ENCODE measurements at places on chromosomes 4 and X.

GRCh38 chrX:31423609-31424189, 351.9 kb upstream of the FTHL17 start:
- no peak for DNase-seq

DNA sequence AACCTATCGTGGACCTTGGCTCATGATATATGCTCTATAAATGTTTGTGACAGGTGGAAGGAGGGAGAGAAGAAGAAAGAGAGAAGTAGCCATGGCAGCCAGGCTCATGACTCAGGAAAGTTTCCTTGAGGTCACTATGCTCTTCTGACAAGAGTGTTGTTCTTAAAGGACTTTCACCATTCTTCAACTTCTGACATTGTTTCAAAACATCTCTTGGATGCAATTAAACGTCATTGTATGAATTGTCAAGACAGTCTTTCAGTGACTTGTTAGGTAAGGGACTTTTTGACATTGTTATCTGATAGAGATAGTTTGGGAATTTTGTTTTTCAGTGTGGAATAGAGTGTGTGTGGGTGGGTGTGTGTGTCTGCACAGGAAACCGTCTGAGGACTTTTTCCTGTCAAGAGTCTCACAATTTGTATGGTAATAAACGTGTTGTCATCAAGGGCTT, 617.0 kb downstream of the MID1IP1 start:
- DNase-seq: no peak

DNA sequence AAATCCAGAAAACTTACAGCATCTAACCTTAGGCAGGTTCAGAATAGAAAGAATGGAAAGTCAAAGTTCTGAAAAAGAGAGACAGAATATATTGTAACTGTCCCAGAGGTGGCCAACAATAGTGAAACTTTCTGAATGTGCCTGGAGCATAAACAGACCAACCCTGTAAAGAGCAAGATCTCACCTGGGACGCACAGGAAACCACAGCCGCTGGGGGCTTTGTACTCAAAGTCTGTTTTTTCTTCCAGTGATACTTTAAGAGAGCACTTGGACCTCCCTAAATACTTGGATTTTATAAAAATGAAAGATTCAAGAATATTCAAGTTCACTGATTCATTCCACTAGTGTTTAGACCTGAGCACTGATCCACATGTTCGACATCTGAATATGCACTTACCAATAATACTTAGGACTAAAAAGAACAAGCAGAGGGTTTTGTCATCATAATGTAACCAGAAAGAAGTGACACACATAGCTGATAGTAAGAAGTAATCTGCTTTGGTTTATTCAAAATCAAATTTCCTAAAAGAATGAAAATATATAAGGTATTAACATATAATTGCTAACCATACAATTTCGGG, 35.3 kb downstream of the ARAP2 start:
- DNase-seq: peak; percentile 33

GRCh38 chr4:65437102-65437501, 233.2 kb downstream of the EPHA5 start:
- DNase-seq: no peak

DNA sequence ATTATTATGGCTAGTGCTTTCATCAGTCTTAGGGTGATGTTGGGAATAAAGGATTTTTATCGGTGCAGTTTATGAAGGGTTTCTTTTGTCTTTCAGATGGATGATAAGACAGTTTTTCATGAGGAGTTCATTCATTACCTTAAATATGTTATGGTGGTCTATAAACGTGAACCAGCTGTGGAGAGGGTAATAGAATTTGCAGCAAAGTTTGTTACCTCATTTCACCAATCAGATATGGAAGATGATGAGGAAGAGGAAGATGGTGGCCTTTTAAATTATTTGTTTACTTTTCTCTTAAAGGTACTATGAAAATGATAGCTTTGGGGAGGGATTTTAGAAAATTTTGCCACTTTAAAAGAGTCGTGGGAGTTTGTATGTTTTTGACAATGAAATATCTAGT, 1.3 kb downstream of the NCAPG start:
- DNase-seq: no peak

- DNase-seq: peak; percentile 47
These were observed 1.2 kb downstream of the CORIN start for GRCh38 chr4:47836641-47837093.

DNA sequence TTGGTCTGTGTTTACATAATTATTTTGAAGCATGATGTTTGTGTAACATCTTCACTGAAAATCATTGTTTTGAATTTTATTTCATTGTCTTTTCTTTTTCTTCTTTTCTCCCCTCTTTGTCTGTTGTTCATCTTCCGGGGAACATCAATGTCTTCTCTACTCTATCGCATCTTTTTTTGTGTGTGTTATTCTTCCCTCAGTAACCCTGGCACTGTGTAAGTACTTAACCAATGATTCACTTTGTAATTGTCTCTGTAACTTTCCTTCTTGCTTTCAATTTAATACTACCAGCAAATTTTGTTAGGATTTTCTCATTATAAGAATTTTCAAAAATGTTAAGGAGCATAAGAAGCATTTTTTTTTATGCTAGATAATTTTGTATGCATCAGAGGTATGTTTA, 130.8 kb downstream of the PDLIM5 start:
- no peak for DNase-seq

DNA sequence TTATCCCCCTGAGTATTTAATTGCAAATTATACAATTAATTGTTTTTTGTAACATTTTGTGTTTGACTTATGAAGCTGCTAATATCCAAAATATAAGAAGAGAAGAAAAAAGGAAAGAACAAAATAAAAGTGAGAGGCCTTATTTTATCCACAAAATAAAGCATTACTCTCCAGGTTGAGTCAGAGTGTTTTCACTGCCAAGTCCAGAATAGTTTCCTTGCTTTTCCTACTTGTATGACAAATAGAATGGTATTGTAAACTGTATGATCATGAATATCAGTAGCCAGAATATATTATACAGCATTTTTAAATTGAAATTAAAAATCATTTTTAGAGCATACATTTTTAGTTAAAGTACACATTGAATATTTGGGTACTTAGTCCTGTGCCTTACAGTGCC, 237.8 kb downstream of the NDST4 start:
- no peak for DNase-seq

DNA sequence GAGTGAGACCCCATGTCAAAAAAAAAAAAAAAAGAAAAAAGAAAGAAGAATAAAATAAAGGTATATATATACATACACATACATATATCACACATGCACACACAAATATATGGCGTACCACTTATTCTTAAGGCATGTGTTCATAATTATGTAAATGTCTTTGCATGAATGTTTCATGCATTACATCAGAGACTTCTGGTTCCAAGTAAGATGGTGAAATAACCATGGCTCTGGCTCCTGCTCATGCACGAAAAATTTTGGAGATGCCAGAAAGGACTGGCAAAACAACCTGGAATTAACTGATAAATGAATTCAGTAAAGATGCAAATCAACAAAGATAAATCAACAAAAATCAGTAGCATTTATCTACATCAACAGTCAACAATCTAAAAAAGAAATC, 19.7 kb upstream of the FHIP1A start:
- no peak for DNase-seq

DNA sequence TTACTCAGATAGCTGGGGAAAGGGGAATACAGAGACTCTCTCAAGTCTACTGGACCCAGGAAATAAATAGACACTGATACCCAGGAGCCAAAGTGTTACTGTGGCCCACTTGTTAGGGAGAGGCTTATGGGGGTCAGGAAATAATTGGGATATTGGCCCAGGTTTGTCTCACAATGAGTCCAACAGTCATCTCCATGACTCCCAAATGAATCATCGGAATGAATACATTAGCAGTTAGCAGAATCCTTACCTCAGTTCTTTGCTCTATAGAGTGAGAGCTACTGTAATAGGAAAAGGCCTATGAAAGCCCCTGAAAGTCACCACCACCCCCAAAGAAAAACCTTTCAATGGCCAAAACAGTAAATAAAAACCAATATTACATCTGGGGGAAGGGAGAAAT, 42.4 kb upstream of the ARHGEF6 start:
- DNase-seq: no peak

- DNase-seq: no peak
These were observed 61.1 kb upstream of the C1QTNF7 start for GRCh38 chr4:15366721-15367120.

GRCh38 chr4:147754037-147754445, 22.2 kb downstream of the ARHGAP10 start:
- DNase-seq: no peak

DNA sequence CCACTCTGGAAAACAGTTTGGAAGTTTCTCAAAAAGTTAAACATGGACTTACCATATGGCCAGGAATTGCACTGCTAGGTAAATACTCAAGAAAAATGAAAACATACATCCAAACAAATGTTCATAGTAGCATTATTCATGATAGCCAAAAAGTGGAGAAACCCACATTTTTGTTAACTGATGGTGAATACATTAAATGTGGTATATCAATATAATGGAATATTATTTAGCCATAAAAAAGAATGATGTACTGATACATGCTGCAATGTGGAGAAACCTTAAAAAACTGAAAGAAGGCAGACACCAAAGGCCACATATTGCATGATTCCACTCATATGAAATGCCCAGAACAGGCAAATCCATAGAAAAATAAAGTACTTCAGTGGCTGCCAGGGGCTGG, 79.1 kb downstream of the SHROOM3 start:
- DNase-seq: no peak

GRCh38 chrX:112997991-112998390, 157.4 kb upstream of the AMOT start:
- DNase-seq: no peak

GRCh38 chr4:81290813-81291212, 75.8 kb upstream of the PRKG2 start:
- DNase-seq: no peak

- no peak for DNase-seq
These were observed 20.2 kb upstream of the TMEM184C start for GRCh38 chr4:147596981-147597380.

DNA sequence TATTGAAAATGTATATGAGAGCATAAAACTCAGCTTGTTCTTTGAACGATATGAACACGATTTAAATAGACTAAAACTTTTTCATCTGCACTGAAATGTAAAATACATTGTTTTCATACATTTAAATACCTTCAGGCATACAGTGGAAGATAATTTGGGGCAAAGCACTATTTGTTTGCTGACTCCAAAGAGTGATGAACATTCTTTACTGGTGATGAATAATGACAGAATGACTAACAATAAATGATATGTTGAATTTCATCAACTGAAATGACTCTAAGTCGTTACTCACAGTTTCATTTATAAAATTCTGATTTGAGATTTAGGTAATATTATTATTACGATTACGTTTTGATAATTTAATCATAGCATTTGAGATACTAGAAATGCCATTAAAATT, 1160.1 kb downstream of the NLGN4X start:
- DNase-seq: no peak

DNA sequence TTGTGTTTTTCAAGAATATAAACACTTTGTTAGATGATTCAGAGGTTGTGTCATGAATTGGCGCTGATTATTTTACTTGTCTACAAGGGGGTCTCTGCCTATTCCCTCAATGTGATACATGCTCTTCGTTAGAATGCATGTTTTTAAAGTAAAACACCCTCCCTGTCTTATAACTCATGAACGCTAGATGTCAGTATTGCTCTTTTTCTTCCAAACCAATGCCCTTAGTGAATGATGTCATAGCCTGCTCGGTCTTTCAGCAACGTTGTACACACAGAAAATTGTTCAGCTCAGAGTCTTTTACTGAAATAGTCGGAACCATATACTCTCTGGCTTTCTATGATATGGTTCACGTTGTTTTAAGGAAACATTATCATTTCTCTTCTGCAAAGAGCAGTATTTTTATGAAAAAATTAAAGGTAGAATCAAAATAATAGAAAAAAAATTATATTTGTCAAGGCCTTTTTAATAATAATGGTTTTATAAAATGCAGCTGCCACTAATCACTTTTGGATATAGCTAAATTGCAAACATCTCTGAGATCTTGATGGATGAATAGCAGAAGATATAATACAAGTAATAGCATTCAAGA, 292.9 kb downstream of the TLL1 start:
- DNase-seq: no peak

DNA sequence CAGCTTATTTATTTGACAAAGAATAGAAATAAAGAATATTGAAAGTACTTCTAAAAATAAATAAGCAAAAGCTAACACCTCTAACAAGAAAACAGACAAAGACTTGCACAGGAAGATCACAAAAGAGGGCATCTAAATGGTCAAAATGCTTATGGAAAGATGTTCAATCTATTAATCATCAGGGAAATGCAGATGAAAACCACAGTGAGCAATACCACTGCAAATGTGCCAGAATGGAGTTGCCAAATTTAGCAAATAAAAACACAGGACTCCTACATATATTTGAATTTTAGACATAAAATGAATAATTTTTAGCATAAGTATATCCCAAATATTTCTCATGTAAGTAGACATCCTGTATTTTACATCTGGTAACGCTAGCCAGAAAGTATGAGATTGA, 56.1 kb upstream of the HPGD start:
- DNase-seq: no peak

GRCh38 chr4:79899481-79899880, 173.5 kb downstream of the ANTXR2 start:
- DNase-seq: no peak

DNA sequence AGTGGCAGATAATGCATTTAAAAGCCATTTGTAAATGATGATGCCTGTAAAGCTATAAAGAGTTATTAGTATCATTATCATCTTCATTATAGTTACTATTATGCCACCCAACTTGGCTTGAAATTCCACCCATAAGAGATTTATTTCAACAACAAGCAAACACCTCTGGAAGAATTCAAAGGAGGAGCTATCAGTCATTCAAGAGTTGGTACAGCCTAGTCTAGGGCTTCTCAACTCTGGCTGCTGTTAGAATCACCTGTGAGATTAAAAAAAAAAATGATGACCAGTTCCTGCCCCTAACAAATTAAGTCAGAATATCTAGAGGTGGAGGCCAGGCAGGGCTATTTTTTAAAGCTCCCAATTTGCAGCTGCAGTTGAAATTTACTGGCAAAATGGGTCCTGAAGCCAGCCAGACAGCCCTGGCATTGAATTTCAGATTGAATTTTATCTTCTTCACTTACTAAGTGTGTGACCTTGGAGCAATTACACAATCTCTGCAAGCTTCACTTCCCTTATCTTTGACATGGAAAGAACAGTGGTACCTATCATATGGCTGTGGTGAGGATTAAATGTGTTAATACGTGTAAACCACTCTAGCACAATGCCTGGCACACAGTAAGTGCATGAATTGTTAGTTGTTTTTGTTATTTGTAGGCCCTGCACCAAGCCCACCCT, 52.9 kb upstream of the EDA start:
- no peak for DNase-seq

DNA sequence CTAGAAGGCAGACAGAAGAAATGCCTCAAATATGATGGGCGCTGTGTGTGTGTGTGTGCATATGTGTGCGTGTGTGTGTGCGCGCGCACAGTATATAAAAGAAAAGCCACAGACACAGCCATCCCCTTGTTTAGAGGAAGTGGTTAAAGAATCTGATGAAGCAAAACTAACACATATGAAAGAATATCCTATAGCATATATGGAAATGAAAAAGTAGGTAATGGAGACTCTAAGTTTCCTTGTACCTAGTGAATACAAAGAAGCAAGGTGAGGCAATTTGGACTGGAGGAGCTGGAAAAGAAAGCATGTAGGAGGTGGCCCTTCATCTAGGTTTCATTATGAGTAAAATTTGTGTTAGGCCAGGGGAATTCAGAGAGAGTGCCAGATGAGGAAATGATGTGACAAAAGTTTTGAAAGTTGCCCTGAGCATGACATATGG, 58.6 kb upstream of the MCF2 start:
- peak; percentile 24 for DNase-seq

- DNase-seq: peak; percentile 59
These were observed 5.1 kb downstream of the FBXL5 start for GRCh38 chr4:15649914-15650545.

- no peak for DNase-seq
These were observed 4.0 kb upstream of the HERC5 start for GRCh38 chr4:88452912-88453311.
